ENCODE measurements at places on chromosomes 4 and X. TPM values are rescaled to one million over a fixed set of nuclear protein-coding genes. Genes with fewer than 3 reads are reported as not detected.

Gene PTCHD1
- 0.14 TPM for total RNA-seq

Gene TRIM75
- total RNA-seq = not detected

Gene SHISA3
- not detected for total RNA-seq

Gene COX7B2
- not detected for total RNA-seq

Gene ABCG2
- total RNA-seq = 0.34 TPM

Gene ABLIM2
- total RNA-seq = 0.36 TPM

Gene ANK2
- 77.1 TPM for total RNA-seq

Gene NSUN7
- total RNA-seq = 2.1 TPM

Gene GLRA2
- total RNA-seq = not detected

Gene DGAT2L6
- total RNA-seq = not detected

DNA sequence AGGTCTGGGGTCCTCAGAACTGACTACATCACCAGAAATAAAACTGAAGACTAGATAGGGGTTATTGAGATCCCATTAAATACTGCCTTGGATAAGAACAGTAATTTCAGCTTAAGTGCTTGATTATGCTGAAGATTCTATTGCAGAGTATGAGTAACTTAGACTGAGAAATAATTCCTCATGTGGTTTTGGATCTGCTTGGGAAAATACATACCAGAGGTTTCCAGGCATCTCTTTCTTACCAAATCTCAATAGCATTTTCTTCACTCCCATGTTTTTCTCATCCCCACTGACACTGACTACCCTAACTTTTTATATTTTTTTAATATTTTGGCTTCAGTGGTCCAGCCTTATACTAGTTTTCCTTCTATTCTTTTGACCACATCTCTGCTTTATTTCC, 92.0 kb upstream of the TEX13D start:
- DNase-seq = peak; percentile 54

DNA sequence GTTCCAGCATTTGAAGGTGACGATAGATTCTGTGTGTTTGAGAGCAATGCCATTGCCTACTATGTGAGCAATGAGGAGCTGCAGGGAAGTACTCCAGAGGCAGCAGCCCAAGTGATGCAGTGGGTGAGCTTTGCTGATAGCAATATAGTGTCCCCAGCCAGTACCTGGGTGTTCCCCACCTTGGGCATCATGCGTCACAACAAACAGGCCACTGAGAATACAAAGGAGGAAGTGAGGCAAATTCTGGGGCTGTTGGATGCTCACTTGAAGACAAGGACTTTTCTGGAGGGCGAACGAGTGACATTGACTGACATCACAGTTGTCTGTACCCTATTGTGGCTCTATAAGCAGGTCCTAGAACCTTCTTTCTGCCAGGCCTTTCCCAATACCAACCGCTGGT, 142.0 kb downstream of the PLS3 start:
- no peak for DNase-seq

DNA sequence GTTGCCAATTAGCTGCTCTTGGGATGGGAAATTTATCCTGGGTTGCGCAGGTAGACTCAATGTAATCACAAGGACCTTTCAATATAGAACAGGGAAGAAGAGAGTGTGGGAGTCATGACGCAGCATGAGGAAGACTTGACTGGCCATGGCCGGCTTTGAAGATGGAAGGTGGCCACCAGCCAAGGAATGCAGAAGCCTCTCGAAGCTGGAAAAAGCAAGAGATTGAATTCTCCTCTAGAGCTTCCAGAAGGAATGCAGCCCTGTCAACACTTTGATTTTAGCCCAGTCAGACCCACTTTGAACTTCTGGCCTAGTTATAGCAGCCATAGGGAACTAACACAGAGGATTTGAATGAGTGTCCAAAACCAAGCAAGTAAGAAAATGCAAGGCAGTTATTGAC, 14.7 kb upstream of the SH3KBP1 start:
- DNase-seq = peak; percentile 36

DNA sequence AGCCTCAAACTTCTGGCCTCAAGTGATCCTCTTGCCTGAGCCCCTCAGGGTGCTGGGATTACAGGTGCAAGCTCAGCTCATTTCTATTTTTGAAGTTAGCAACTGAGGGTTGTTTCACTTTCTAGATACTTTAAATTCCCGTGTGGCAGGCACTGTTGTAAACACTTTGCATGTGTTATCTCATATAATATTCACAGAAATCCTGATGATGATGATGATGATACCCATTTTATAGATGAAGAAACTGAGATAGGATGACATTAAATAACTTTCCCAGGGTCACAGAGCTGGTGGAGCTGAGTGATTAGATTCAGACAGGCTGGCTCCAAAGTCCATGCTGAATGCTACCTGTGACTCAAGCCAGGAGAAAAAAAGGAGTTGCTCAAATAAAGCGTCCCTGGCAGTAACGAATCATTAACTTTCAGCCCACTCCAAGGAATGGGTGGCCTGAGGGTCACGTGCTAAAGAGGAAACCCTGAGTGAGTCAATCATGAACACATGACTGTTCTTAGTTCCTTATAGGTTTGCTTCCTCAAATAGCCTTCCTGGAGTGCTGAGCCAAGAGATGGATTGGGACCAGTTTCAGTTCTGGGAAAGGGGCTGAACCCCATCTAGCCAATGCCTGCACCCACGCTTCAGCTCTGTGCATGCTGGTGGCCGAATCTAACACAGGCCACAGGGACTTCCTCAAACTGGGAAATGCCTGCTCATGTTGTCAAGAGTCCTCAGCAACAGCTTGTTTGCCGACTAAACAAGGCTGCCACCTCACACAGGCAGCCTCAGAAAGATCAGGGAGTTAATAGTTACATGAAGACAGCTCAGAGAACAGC, 52.8 kb downstream of the RBM47 start:
- DNase-seq = peak; percentile 95

- peak; percentile 68 for DNase-seq
These were observed 32.5 kb downstream of the FGFBP1 start for GRCh38 chr4:15906020-15906443.

GRCh38 chr4:8316911-8317351, 47.4 kb downstream of the HTRA3 start:
- DNase-seq = no peak

GRCh38 chrX:96424007-96424406, 260.6 kb upstream of the DIAPH2 start:
- no peak for DNase-seq

DNA sequence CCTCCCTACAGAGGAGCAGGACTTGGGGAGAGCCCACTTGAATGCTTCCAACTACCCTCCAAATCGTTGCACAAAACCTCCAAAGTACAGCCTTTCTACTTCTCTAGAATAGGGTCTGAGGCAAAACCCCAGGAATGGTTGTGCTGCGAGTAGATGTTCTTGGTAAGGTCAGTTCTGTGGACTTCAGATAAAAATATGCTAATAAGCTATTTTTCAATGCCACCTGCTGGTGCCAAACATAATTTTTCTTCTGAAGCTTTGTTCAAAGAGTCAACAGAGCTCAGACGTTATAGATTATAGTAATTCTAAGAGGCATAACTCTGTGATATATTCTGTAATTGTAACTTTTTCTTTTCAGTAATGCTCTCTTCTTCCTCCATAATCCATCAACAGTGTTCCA, 425.7 kb downstream of the GPAT3 start:
- peak; percentile 10 for DNase-seq

DNA sequence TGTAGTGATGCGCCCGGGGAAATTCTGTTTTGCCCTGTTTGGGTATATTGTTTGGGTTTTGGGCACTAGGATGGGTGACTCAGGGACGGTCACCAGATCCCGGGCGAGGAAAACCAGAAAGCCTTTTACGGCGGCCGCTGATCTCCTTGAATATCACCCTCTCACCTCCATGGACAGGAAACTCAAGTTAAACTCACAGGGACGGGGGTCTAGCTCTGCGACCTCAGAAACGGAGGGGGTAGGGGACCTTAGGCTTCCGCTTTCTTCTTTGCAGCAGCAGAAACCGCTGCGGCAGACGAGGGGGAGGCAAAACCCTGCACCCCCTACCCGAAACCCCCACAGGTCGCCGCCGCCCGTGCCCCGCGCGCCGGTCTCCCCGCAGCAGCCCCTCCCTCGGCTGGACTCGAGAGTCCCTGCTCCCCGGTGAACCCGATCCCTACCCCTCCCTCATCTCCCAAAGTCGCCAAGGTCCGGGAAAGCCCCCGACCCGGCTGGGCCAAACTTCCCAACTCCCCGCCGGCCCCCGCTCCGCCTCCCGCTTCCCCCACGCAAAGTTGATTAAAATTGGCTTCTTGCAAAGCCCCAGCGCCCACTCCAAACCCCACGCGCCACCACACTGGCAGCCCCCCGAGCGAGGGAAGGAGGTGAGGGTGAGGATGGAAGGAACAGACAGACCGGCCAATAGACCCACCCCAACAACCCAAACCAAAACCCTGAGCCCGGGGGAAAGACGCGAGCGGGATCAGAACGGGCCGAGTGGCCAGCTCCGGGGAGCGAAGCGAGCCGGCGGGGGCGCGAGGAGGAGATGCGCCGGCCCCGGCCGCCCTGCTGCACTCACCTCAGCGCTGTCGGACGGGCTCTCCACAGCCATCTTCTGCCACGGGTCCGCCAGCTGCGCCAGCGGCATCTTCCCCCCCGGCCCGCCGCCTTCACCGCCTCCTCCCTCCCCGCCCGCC, 705 bp downstream of the RPS6KA3 start:
- no peak for DNase-seq

GRCh38 chrX:952816-953215, 259.6 kb downstream of the CRLF2 start:
- DNase-seq = no peak

- DNase-seq = peak; percentile 89
These were observed 53.8 kb upstream of the ATXN3L start for GRCh38 chrX:13373431-13374187.

- DNase-seq = peak; percentile 33
These were observed 326.0 kb downstream of the FBXW7 start for GRCh38 chr4:152209772-152210493.

DNA sequence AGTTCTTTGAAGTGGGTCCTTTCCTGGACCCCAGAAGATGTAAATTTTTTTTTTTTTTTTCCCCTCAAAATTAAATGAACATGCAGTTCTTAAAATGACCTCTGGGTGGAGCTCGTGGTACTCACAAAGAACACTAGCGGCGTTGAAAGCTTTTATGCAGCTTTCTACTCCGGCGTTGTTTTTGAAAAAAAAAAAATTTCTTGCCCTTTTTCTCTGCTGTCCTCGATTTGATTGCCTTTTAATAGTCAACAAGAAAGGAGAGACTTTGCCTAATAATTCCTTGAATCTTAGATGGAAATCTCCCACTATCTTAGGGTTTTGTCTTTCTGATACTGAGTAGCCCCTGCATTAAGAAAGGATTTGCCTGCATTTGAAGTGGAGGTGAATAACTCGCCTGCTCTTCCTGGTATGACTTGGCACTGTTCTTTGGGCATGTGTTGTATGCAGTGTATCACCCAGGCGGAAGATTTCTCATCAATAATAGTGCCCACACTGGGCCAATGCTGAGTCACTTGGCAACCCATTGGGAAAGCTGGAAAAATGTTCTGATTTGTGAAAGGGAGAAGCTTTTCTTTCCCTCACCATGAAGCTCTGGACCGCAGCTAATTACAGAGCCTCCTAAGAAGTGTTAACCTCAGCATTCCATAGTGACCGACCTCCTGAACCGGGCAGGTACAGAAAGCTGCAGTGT, 104.0 kb downstream of the PHEX start:
- peak; percentile 68 for DNase-seq

GRCh38 chr4:13615161-13615560, 12.4 kb downstream of the BOD1L1 start:
- DNase-seq = no peak

GRCh38 chr4:186740822-186741221, 17.2 kb upstream of the FAT1 start:
- peak; percentile 46 for DNase-seq

- no peak for DNase-seq
These were observed 45.0 kb downstream of the STK32B start for GRCh38 chr4:5096261-5096660.

GRCh38 chr4:95188701-95189370, 359.9 kb downstream of the UNC5C start:
- no peak for DNase-seq

Measured in astrocyte (in vitro differentiated cells and primary cell).